ENCODE measurements at places on chromosomes 1 and 21.

DNA sequence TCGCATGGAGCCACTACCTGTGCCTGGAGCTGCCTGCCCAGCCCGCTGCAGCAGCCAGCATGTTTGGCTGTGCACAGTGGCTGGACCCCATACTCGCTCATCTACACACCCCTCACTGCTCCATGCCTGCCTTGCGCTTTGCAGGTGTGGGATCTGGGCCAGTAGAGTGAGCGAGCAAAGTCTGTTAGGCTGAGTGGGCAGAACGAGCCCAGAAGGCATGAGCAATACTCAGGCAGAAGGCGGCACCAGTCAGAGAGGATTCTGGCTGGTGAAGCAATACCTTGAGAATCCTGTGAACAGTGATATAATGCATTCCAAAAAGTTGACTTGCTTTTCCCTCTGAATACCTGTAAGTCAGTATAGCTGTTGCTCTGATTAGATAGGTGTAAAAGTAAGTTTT is 816.4 kb downstream of the KCNT2 start:
- no peak for DNase-seq
- H3K4me1 ChIP-seq: no peaks in the 10 kb centered on the region
- no peak overlapping the region for H3K4me3 ChIP-seq
- H3K36me3 ChIP-seq: no peaks in the 10 kb centered on the region

GRCh38 chr1:58312461-58312860 is 234.1 kb downstream of the OMA1 start:
- no peaks in the 10 kb centered on the region for H3K36me3 ChIP-seq
- H3K4me3 ChIP-seq: no peak overlapping the region
- no peaks in the 10 kb centered on the region for H3K4me1 ChIP-seq
- no peak overlapping the region for H3K27ac ChIP-seq

- H3K27me3 ChIP-seq: peaks cover 53% of the 10 kb centered on the region
- H3K36me3 ChIP-seq: no peaks in the 10 kb centered on the region
- no peak for DNase-seq
- H3K4me1 ChIP-seq: no peaks in the 10 kb centered on the region
Observed at GRCh38 chr1:50417507-50417906, 5.7 kb downstream of the DMRTA2 start.

DNA sequence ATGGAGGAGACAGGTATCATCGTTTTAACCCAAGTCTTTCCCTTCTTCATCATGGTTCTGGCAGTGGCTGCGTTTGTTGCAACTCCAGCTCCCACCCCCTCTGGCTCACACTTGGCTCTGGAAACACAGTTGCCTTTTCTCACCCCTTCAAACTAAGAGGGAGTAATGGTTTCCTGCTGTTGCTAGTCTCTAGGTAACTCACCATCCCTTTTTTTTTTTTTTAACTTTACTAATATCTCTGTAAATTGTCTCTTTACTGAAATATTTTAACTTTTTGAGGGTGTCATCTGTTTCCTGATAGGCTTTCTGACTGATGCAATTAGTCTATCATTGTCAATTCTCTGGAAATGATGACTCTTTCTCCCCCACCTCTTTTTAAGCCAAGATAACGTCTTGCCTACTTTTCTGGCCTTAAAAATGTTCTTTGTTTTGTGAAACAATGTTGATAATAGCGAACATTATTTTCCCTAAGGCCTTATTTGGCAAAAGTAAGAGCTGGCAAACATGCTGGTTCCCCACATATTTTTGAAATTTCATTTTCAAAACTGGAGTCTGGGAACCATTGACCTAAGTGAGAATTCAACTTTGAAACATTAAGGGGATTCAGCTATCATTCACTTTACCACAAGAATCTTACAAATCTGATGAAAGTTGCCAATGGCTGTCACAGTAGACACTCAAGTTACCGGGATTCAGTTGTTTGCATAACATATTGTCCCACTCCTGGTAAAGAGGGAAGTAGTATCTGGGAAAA is 85.3 kb downstream of the LEPR start:
- H3K4me3 ChIP-seq: no peak overlapping the region
- no peak overlapping the region for H3K27ac ChIP-seq
- no peaks in the 10 kb centered on the region for H3K27me3 ChIP-seq
- H3K36me3 ChIP-seq: no peaks in the 10 kb centered on the region
- H3K4me1 ChIP-seq: no peaks in the 10 kb centered on the region

- H3K4me3 ChIP-seq: no peak overlapping the region
- peaks cover 9% of the 10 kb centered on the region for H3K4me1 ChIP-seq
- DNase-seq: no peak
- H3K27ac ChIP-seq: no peak overlapping the region
- no peaks in the 10 kb centered on the region for H3K36me3 ChIP-seq
Observed at GRCh38 chr1:156423422-156424352, 54.7 kb downstream of the RHBG start.
